Stimulated activated naive CD4-positive, alpha-beta T cell (primary cell): ENCODE measurements at places on chromosomes 11 and 22.

GRCh38 chr22:24564376-24565058 lies 8.7 kb downstream of the SNRPD3 start:
- no peak for DNase-seq

GRCh38 chr11:15507592-15507991 lies 392.9 kb downstream of the INSC start:
- no peak for DNase-seq

DNA sequence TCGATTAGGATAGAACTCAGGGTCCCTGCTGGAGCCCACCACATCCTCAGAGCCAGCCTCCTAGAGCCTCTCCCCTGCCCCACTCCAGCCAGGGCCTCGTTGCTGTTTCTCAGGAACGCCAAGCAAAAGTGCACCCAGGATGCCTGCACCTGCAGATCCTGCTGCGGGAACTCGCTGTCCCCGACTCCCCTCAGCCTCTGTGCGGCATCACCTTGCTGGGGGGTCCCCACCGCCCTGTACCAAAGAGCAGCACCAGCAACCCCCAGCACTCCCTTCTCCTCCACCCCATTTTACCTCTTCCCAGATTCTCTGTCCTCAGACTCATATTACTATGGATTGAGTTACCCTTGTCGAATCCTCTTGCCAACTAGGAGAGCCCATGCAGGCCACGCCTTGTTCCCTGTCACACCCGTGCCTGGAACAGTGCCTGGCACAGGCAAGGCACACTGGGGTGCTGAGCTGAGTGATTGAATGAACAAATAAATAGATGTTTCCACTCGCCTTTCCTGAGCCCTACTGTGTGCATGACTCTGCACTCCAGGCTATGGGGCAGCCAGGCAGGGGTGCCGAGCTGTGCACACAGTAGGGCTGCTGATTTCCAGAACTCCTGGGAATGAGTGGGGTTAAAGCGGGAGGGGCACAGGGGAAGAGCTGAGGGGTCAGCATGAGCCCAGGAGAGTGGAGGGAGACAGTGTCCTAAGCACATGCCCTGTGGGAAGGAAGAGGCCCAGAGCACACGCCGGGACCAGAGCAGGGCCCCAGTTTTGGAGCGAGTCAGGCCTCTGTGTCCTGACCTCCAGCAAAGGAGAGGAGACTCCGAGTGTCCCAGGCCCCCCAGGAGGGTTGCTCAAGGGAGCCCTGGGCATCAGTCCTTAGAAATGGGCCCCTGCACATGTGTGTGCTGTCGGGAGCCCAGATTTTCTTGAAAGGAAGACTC lies 44.3 kb downstream of the LINC01488 start:
- DNase-seq: no peak

DNA sequence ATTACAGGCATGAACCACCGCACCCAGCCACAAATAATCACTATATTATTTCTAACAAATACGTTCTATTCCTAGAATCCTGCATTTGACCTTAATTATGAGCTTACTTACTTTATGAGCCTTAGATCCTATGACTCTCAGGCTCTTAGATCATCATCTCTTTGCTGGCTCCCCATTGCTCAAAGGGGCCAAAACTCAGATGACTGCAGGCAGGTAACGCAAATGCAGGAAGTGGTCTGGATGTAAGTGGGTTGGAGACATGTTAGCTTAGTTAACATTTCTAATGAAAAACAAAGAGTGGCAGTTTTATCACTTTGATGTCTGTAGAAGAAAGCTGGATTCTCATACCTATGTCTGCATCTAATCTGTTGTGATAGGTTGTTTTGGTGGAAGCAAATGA lies 23.4 kb downstream of the CCDC81 start:
- DNase-seq: no peak

GRCh38 chr22:36540867-36541642 lies 12.1 kb upstream of the EIF3D start:
- no peak for DNase-seq

DNA sequence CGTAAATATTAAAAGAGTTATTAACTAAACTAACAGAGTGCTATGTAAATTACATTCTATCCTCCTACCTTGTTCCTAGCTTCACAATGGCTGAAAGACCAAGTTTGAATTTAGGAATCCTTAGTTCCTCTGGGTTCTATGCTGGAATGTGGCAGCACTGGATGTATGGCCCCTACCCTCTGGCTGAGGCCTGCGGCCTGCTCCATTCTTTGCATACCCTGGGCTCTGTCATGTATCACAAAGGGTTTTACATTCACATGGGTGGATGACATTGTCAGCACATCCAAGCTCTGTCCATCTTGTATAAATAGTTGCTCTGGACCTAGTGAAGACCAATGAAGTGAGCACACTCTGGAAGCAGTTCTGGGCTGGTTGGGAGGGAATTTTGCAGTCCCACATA lies 54.5 kb downstream of the AASDHPPT start:
- DNase-seq: no peak
